Type B pancreatic cell (in vitro differentiated cells): ENCODE measurements at places on chromosomes 13 and 19. TPM values are rescaled to one million over a fixed set of nuclear protein-coding genes. Genes with fewer than 3 reads are reported as not detected.

GRCh38 chr13:73366241-73366640 is 307.4 kb downstream of the KLF5 start:
- H3K27me3 ChIP-seq, result no peaks in the 10 kb centered on the region
- H3K36me3 ChIP-seq, result no peaks in the 10 kb centered on the region
- no peak for DNase-seq
- peaks cover 10% of the 10 kb centered on the region for H3K4me1 ChIP-seq
- no peak overlapping the region for H3K27ac ChIP-seq

- H3K27me3 ChIP-seq, result no peaks in the 10 kb centered on the region
- peak overlapping the region; percentile 50 for H3K27ac ChIP-seq
- H3K4me1 ChIP-seq, result no peaks in the 10 kb centered on the region
- H3K4me3 ChIP-seq, result no peak overlapping the region
Observed at GRCh38 chr19:1156305-1156801, 17.7 kb downstream of the SBNO2 start.

GRCh38 chr13:60214213-60215055 is 50.7 kb upstream of the DIAPH3 start:
- no peak overlapping the region for H3K27ac ChIP-seq
- no peak overlapping the region for H3K4me3 ChIP-seq
- peaks cover 16% of the 10 kb centered on the region for H3K27me3 ChIP-seq
- no peak for DNase-seq

RASAL3 gene
- total RNA-seq, result not detected in 2 replicates

- no peaks in the 10 kb centered on the region for H3K4me1 ChIP-seq
- H3K4me3 ChIP-seq, result no peak overlapping the region
- H3K27ac ChIP-seq, result no peak overlapping the region
- DNase-seq, result no peak
- H3K36me3 ChIP-seq, result no peaks in the 10 kb centered on the region
Observed at GRCh38 chr19:42092350-42092749, 16.4 kb downstream of the ZNF574 start.

DNA sequence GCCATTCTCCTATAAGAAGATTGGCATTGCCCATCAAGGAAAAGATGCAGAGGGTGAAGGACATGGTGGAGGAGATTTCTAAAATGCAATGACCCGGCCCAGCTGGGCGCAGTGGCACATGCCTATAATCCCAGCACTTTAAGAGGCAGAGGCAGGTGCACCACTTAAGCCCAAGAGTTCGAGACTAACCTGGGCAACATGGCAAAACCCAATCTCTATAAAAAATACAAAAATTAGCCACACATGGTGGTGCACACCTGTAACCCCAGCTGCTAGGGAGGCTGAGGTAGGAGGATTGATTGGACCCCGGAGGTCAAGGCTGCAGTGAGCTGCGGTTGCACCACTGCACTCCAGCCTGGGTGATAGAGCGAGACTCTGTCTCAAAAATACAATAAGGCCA is 331.8 kb downstream of the FOXO1 start:
- H3K36me3 ChIP-seq, result no peaks in the 10 kb centered on the region
- H3K4me3 ChIP-seq, result no peak overlapping the region
- DNase-seq, result no peak
- H3K27ac ChIP-seq, result no peak overlapping the region
- peaks cover 7% of the 10 kb centered on the region for H3K4me1 ChIP-seq

DNA sequence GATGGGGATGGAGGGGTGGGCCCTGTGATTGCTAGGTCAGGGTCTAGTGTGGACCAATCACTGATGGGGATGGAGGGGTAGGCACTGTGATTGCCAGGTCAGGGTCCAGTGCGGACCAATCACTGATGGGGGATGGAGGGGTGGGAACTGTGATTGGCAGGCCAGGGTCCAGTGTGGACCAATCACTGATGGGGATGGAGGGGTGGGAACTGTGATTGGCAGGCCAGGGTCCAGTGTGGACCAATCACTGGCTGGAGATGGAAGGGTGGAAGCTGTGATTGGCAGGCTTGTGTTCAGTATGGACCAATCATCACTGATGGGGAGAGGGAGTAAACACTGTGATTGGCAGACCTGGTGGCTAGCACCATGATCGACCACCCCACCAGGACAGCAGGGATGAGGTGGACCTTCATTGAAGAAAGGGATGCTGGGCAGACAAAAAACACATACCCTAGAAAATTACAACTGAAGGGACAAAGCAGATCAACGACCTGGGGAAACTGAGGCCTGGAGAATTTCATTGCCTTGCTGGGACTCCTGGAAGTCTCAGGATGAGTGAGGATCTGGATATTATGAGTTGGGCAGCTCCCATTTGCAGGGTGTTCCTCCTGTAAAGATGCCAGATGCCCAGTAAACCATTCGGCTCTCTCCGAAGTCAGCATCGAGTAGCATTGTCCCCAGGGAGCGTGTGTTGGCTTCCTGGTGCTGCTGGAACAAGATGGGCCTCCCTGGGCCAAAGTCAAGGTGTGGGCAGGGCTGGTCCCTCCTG is 15.5 kb downstream of the TMPRSS9 start:
- H3K4me1 ChIP-seq, result peaks cover 22% of the 10 kb centered on the region
- no peak overlapping the region for H3K27ac ChIP-seq
- H3K27me3 ChIP-seq, result no peaks in the 10 kb centered on the region
- no peak for DNase-seq

FGF22 gene
- not detected in 2 replicates for total RNA-seq

DNA sequence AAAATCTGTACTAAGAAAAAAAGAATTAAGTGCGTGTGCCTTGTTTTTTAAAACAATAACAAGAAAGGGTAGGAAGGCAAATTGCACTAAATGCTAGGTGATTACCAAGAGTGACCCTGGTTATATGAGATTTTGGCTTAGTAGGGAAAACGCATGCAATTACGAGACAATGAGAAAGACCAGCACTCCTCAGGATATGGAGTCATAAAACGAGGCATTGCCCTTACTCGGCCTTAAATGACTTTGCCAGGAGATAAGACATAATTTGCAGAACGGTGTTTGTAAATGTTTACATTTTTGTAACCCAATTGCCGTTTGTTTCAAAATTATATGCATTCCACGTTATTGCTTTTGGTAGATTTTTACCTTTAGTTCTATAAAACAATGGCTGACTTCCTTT is 179.8 kb downstream of the RBM26 start:
- H3K27me3 ChIP-seq, result peaks cover 3% of the 10 kb centered on the region
- H3K36me3 ChIP-seq, result no peaks in the 10 kb centered on the region
- no peak overlapping the region for H3K4me3 ChIP-seq
- H3K4me1 ChIP-seq, result no peaks in the 10 kb centered on the region
- no peak overlapping the region for H3K27ac ChIP-seq

DNA sequence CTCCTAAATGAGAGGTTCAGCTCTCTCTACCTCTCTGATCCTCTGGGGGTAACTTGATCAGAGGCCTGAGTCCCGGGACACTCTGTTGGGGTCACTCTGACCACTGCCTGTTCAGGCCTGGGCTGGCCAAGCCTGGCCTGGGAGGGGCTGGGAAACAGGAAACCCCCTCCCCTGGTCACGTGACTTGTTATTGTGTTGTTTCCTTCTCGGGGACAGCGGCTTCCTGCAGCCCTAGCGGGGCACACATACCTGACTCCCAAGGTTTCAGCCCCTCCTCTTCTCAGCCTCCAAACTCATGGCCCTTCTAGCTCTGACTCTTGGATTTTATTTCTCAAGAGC is at the start of gene USHBP1:
Gene USHBP1 (minus strand): TSS at position 105 of the 339 bp plus-strand sequence. CDS start 446 bp downstream, outside the sequence.
- no peak within 1 kb of the TSS for H3K27ac ChIP-seq
- H3K4me3 ChIP-seq, result no peak within 1 kb of the TSS
- H3K27me3 ChIP-seq, result peaks cover 6% of the 10 kb centered on the region
- H3K36me3 ChIP-seq, result peaks cover 4% of the 10 kb centered on the region
- H3K4me1 ChIP-seq, result peaks cover 17% of the 10 kb centered on the region

DNA sequence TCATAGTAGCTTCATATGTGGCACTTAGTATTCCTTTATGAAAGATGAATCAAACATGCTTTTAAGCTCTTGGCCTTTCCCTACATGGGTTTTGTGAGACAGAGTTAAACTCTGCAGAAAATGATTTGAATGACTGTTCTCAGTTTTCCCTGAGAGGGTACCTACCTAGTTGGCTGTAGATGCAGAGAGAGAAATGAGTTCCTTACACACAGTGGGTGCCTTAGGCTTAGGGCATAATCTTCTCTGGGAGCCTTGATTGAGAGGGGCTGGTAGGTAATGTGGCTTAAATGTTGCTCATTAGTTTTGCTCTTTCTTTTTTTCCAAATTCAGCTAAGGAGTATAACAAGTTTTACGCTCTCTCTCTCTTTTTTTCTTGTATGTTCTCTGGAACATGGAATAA is 3.0 kb downstream of the URI1 start:
- peak overlapping the region; percentile 51 for H3K4me3 ChIP-seq
- peaks cover under 1% of the 10 kb centered on the region for H3K27me3 ChIP-seq
- H3K27ac ChIP-seq, result peak overlapping the region; percentile 70
- no peak for DNase-seq

DNA sequence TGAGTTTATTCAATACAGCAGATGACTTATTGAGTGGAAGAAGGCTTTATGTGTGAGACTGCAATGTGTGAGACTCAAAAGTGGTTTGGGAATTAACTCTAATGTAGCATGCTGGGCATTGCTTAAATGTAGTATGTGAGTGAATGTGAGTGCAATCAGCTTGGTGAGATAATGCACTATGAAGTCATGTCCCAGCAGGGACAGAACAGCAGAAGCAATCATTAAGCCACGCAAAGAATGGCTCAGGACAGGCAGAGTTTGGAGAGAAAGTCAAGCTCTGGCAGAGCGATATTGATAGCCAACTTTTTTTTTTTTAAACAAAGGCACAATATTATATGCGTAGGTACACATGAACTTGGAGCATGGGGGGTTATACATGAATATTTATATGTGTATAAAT is 597.7 kb downstream of the GPC6 start:
- H3K36me3 ChIP-seq, result no peaks in the 10 kb centered on the region
- no peak overlapping the region for H3K27ac ChIP-seq
- peaks cover 23% of the 10 kb centered on the region for H3K4me1 ChIP-seq
- DNase-seq, result no peak
- H3K27me3 ChIP-seq, result no peaks in the 10 kb centered on the region

DNA sequence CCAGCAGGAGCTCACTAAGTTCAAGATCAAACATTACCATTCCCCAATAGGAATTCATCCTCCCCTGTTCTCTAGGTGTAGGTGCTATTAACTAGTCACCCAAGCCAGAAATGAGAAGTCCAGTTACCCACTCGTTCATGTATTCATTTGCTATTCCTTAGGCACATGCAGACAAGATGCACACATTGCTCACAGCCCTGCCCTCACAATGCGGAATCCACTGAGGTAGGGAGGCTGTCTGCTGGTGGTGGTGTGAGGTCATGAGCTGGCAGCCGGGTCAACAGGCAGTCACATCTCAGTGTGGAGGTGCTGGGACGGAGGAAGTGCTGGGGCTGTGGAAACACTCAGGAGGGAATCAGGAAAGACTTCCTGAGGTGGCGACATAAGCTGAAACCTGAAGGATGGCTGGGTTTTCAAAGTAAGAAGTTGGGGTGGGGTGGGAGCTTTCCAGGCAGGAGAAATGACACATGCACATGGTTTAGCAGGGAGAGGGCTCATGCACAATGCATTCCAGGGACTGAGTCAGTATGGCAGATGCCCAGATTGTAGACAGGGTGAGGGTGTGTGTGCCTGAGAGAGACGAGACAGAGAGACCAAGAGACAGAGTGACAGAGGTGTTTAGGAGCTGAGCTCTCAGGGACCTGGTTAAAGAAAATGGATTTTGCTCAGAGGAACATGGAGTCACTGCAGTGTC is 117.6 kb downstream of the USP12 start:
- no peak overlapping the region for H3K4me3 ChIP-seq
- DNase-seq, result no peak
- no peaks in the 10 kb centered on the region for H3K36me3 ChIP-seq
- H3K27ac ChIP-seq, result no peak overlapping the region

DNA sequence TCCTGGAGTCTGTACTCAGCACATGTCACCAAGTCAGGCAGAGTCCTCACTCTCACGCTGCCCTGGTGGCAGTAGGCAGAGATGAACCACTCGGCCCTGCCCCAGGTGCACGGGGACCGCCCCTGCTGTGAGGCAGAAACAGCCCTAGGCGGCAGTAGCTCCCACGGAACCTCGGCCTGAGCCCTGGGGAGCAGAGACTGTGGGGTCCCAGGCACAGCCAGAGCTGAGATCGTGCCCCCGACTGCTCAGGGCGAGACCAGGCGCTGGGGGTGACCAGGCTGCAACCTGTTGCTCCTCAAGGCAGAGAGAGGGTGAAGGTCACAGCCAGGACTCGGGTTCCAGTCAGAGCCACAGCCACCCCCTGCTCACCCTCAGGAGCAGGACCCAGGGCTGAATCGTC is 34.9 kb downstream of the AP1M1 start:
- H3K4me3 ChIP-seq, result no peak overlapping the region
- H3K27ac ChIP-seq, result no peak overlapping the region
- no peaks in the 10 kb centered on the region for H3K27me3 ChIP-seq
- peak; percentile 66 for DNase-seq
- H3K36me3 ChIP-seq, result peaks cover 19% of the 10 kb centered on the region

GRCh38 chr13:36530861-36531590 is 98.7 kb downstream of the CCNA1 start:
- DNase-seq, result no peak
- no peak overlapping the region for H3K4me3 ChIP-seq
- peaks cover 17% of the 10 kb centered on the region for H3K4me1 ChIP-seq
- H3K36me3 ChIP-seq, result no peaks in the 10 kb centered on the region

DNA sequence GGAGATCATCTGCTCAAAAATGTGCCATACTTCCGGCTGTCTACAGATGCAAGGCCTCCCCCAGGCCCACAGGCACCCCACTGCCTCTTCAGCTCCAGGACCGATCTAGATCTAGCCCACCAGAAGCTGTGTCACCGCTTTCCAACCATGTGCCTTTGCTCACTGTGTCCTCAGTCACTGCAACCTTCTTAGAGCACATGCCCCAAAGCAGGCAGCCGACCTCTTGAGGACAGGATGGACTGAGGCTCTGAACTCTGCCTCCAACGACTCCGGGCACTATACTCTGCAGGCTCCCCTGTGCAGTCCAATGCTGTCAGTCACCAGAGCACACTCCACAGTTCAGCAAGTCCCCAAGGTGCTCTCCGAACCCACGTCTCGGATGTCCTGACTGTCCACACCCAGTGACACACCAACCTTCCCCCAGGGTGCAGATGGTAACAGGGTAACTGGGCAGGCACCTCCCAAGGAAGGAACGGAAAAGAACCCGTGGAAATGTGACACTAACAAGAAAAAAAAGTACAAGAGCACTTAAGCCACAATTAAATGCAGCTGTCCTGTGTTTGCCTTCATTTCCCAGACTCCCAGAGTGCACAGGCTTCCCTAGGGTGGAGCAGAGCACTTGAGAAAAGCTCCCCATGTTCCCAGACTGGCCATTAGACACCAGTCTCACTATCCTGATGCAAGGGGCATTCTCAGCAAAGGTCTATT is 4.8 kb downstream of the STK24 start:
- no peaks in the 10 kb centered on the region for H3K27me3 ChIP-seq
- peak overlapping the region; percentile 82 for H3K27ac ChIP-seq
- peaks cover 23% of the 10 kb centered on the region for H3K36me3 ChIP-seq
- no peak for DNase-seq

GRCh38 chr13:34035676-34036325 is 217.9 kb downstream of the RFC3 start:
- H3K4me3 ChIP-seq, result no peak overlapping the region
- H3K4me1 ChIP-seq, result peaks cover 9% of the 10 kb centered on the region
- no peaks in the 10 kb centered on the region for H3K27me3 ChIP-seq
- H3K36me3 ChIP-seq, result no peaks in the 10 kb centered on the region
- no peak for DNase-seq
- no peak overlapping the region for H3K27ac ChIP-seq
